Activated CD4-positive, alpha-beta T cell treated with anti-CD3 and anti-CD28 coated beads, Interleukin-2, amount 50 U/mL, for 48 hours (primary cell): ENCODE measurements at places on chromosomes 7 and 10.

DNA sequence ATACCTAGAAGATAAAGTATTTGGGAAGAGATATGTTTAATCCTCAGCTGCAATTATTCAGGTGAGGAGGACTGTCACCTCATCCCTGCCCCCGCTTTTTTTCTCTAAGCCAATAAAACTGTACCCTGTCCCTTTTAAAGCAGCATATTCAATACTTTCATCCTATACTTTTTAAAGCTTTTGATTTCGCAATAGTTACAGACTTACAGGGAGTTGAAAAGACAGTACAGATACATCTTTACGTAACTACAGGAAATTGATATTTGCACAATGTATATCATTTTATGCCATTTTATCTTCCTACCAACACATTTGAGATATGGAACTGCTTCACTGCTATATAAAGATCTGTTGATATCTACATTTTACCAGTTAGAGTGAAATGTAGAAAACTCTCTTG is 47.6 kb downstream of the STK17A start:
- no peak for DNase-seq

GRCh38 chr7:53947732-53948131 is 594.4 kb upstream of the VSTM2A start:
- DNase-seq, result no peak

- DNase-seq, result no peak
These were observed 100.1 kb upstream of the BET1 start for GRCh38 chr7:94104301-94104700.

- DNase-seq, result no peak
These were observed 10.0 kb downstream of the CYP3A43 start for GRCh38 chr7:99837649-99838361.

GRCh38 chr7:123819001-123819400 is 26.0 kb upstream of the HYAL4 start:
- no peak for DNase-seq

DNA sequence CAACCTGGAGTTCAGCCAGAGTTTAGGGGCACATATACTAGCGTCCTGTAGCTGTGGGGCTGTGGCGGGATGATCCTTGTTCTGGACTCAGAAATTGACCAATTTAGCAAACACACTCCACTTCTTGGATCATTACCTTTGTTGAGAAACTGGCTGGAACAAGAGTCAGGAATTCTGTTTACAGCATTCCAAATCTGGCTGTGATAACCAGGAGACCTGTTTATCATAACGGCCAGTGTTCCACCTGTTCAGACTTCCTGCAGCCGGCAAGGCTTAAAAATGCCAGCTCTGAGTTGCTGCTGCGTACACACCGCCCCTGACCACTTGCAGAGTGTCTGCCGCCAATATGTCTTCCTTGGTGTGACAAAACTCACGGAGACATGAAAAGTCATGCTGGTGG is 64.8 kb downstream of the ARMC3 start:
- DNase-seq, result no peak

DNA sequence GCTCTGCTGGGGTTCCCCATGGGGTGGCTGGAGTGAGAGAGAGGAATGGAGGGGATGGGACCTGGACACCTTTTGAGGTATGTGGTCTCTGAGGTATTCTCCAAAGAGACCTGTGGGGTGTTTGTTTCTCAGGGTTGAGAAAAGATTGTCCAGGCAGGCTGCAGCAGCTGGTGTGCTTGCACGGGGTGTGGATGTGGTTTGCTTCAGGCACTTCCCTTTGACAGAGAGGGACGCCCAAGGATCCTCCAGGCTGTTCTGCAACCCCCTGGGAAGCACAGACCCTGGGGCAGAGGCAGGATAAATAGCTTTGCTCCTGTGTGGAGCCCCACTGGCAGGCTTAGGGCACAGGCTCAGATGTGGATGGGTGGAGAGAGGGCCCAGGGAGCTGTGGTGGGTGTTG is 115.1 kb upstream of the AGK start:
- DNase-seq, result no peak

- no peak for DNase-seq
These were observed 14.3 kb downstream of the SFRP5 start for GRCh38 chr10:97757471-97757870.

GRCh38 chr7:37915438-37915837 is 1.2 kb downstream of the SFRP4 start:
- DNase-seq, result no peak

GRCh38 chr10:75283078-75283670 is 47.4 kb upstream of the COMTD1 start:
- DNase-seq, result no peak

- no peak for DNase-seq
These were observed 62.5 kb upstream of the RAPGEF5 start for GRCh38 chr7:22419488-22419887.

DNA sequence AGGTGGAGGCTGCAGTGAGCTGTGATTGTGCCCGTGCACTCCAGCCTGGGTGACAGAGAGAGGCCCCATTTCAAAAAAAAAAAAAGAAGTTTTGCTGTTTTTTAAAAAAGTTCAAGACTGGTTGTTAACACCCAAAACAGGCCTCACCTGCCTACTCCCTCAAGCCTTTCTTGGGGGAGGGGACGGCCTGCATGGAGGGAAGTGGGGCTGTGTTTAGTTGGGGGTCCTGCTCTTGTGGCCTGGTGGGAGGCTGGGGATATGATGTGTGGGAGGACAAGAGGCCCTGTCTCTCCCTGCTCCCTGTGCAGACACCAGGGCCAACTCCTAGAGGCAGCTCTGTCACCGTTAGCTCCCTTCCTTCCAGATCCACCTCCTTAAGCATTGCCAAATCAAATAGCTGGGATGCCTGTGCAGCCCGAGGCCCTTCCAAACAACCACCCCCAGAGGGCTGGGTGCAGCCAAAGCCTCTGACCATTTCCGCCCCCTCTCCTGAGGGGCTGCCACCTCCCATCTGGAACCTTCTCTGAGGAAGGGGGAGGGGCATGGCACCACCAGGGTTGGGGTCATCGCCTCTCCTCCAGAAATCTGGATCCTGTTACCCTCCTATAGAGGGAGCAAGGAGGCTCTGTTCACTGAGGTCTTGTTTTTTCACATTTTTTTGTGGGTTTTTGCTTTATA is 32.9 kb upstream of the ANKRD2 start:
- DNase-seq, result no peak

GRCh38 chr10:73999703-74000102 is 1.8 kb downstream of the VCL start:
- DNase-seq, result no peak
